ENCODE measurements at places on chromosomes 2 and 18. TPM values are rescaled to one million over a fixed set of nuclear protein-coding genes. Genes with fewer than 3 reads are reported as not detected.

Gene TRABD2A
- total RNA-seq: 5.3 TPM

DNA sequence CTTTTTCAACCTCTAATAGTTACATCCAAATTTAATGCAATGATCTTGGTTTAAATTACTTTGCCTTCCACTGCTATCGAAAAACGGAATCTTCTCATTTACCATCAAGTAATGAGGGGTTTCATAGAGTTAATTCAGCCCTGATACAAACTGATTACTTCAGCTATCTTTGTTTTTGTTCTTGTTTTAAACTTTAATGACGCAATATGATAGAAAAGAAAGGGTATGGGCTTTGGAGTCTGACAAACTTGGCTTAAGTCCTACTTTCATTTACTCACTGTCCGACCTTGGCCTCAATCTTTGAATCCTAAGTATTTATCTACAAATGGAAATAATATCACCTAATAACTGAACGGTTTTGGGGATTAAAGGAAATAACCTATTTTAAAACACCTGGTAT lies 16.1 kb downstream of the ADAM17 start:
- DNase-seq: no peak

- DNase-seq: no peak
These were observed 55.1 kb downstream of the FAM117B start for GRCh38 chr2:202689898-202690297.

Gene OR6B2
- not detected for total RNA-seq

DNA sequence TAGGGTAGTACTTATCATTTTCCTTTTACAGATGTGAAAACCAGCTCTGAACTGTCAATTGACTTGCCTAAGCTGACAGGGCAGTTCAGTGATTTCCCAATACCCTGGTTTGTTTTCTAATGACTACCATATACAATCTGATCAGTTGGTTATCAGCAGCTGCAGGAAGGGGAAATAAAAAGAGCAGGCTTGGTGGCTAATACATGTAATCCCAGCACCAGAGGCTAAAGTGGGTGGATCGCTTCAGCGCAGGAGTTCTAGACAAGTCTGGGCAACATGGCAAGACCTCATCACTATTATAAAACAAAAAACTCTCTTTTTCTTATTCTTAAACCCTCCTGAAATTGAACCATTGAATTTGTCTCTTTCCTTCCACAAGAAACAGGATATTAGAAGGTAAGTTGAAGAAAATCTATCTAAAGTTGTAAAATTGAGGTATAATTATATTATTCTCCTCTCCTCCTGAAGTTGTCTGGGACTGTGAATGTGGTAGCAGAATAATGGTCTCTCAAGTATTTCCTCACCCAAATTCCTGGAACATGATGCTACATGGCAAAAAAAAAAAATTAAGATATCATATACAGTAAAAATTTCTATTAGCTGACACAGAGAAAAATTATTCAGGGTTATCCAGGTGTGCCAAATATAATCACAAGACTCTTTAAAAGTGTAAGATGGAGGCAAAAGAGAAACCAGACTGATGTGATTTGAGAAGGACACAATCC lies 1441.6 kb downstream of the SUCLG1 start:
- DNase-seq: no peak

- DNase-seq: no peak
These were observed 39.9 kb upstream of the SP3 start for GRCh38 chr2:174004905-174005605.

- DNase-seq: peak; percentile 15
These were observed 107.4 kb downstream of the TMEM200C start for GRCh38 chr18:5787936-5788335.

Gene CKAP2L
- total RNA-seq: not detected

- no peak for DNase-seq
These were observed 175.1 kb downstream of the NCK2 start for GRCh38 chr2:105919826-105920225.

Gene FTCDNL1
- total RNA-seq: 2.6 TPM

Gene FBXO36
- 2.0 TPM for total RNA-seq

GRCh38 chr2:207933396-207934065 lies 91.8 kb downstream of the PLEKHM3 start:
- no peak for DNase-seq

Gene KCNIP3
- total RNA-seq: 2.9 TPM

Gene TXNDC2
- total RNA-seq: not detected

DNA sequence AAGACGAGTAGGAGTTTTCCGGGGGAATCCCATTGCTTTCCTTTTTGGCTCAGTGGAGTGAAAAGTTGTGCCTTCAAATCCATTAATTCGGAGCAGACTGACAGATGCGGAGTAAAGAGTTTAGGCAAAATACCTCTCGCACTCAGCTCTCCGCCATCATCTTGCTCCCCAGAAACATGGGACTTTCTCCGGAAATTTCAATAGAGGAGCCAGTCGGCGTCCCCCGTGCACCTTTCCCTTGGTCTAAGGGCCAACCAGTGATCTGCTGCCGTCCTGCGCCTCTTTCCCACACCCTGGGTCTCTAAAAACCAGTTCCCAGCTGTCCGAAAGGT lies 318 bp downstream of the TYW5 start:
- no peak for DNase-seq

Gene HOXD9
- 0.33 TPM for total RNA-seq

DNA sequence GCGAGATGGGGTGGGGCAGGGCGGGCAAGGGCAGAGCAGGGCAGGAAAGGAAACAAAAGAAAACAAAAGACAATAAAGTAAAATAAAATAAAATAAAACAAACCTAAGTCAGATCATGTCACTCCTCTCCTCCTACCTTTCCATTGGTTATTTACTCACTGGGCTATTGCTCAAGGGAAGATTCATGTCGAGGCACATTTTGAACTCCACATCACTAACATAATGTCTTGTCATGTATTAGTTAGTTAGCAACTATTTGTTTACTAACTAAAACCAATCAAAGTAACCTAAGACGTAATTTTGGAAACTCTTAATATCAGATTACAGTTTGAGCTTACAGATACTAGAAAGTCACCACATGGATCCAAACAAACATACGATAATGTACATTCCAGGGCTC lies 2.2 kb downstream of the C1D start:
- DNase-seq: no peak

- no peak for DNase-seq
These were observed 267.8 kb upstream of the EPAS1 start for GRCh38 chr2:46029332-46029811.

GRCh38 chr2:128784626-128785306 lies 466.1 kb upstream of the HS6ST1 start:
- no peak for DNase-seq

Gene HMSD
- total RNA-seq: not detected

DNA sequence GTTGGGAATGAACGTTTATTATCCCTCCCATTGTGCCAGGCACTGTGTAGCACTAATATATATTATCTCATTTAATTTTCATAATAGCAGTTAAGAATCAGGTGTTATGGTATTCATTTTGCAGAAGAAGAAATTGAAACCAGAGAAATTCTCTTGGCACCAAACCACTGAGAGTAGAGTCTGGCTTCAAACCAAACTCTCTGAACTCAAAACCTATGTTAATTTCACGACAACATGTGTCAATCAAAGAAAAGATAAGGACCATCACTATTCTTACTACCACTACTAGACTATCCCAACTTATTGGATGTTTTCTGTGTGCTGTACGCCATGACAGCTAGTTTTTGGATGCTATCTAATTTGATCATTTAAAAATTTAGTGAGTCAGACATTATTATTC lies 24.1 kb upstream of the ZEB2 start:
- no peak for DNase-seq

Gene CDH2
- total RNA-seq: 0.78 TPM

Gene PPM1G
- total RNA-seq: 49.4 TPM

Gene MYO3B
- 4.7 TPM for total RNA-seq

DNA sequence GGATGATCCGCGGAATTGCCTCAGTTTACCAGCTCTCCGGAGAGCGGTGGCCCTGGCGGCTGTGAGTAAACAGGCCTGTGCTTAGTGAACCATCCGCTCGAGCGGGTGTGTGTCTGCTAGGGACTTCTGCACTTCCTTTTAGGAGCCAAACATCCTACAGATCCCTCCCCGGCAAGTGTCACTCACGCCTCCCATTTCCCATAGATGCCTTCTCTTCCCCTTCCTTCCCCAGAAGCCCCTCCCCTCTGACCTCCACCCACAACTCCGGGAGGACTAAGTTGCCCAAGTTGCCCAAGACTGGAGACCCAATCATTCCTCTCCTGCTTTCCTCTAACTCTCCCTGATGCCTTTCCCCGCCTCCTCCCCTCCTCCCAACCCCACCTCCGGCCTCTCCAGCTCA lies 2.9 kb downstream of the C1QL2 start:
- DNase-seq: no peak

Gene DSG4
- total RNA-seq: not detected

Gene SLC5A7
- total RNA-seq: not detected

Gene DUSP19
- total RNA-seq: 2.0 TPM

- no peak for DNase-seq
These were observed 152.9 kb downstream of the ARHGAP28 start for GRCh38 chr18:6882401-6882800.

GRCh38 chr2:154386186-154386585 lies 312.3 kb upstream of the KCNJ3 start:
- DNase-seq: no peak

DNA sequence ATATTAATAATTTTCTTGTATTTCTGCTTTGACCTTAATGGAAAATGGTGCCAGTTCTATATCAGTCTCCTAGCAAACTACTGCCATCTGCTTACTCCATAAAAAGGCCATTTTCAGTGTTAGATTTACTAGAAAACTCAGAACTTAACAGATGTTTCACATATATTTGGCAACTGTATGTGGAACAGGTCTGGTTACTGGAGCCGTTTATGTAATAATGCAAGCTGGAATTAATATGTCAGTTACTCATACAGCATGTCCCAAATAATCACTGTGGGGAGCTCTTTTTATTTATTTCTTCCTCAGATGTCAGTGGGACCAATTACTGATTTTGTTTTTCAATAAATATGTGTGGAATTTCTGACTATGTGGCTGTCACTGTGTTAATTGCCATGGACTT lies 1247.6 kb downstream of the CNTNAP5 start:
- DNase-seq: no peak

Gene DNAJC5G
- total RNA-seq: 1.3 TPM

DNA sequence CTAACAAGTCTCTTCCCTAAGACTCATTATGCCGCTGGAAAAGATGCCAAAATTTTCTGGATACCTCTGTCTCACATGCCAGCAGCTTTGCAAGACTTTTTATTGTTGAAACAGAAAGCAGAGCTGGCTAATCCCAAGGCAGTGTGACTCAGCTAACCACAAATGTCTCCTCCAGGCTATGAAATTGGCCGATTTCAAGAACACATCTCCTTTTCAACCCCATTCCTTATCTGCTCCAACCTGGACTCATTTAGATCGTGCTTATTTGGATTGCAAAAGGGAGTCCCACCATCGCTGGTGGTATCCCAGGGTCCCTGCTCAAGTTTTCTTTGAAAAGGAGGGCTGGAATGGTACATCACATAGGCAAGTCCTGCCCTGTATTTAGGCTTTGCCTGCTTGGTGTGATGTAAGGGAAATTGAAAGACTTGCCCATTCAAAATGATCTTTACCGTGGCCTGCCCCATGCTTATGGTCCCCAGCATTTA lies 26.3 kb downstream of the DHRS9 start:
- no peak for DNase-seq

DNA sequence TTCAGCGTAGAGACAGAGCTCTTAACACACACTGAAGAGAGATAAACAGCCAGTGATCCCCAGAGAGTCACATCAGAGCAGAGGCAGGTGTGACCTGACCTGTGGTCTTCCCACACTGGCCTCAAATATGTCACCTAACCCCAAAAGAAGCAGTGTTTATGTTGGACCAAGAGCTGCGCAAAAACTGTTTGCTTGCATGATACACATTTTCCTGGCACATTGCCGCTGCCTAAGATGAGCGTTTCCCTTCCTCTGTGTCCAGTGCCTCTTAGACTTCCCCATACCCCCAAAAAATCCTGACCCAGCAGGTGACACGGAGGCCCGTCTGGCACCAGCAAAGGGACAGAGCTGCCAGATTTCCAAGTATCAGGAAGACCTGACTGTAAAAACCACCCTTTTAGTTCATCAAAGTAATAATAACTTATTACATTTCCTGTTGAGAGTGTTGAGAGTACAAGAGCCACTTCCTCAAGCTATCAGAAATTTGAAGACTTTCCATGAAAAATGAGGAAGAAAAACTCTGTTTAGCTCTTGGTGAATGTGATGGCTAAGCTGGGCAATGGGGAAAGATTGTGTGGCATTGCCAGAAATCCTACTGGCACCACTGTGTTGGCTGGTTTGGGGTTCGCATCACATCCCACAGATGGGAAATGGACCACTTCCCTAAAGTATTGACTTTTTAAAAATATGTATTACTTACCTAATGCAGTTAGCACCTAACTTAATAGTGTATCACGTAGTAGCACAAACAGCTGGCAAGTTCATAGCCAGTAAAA lies 6.7 kb downstream of the TNFRSF11A start:
- no peak for DNase-seq

GRCh38 chr18:6270771-6271216 lies 143.9 kb downstream of the L3MBTL4 start:
- DNase-seq: no peak

DNA sequence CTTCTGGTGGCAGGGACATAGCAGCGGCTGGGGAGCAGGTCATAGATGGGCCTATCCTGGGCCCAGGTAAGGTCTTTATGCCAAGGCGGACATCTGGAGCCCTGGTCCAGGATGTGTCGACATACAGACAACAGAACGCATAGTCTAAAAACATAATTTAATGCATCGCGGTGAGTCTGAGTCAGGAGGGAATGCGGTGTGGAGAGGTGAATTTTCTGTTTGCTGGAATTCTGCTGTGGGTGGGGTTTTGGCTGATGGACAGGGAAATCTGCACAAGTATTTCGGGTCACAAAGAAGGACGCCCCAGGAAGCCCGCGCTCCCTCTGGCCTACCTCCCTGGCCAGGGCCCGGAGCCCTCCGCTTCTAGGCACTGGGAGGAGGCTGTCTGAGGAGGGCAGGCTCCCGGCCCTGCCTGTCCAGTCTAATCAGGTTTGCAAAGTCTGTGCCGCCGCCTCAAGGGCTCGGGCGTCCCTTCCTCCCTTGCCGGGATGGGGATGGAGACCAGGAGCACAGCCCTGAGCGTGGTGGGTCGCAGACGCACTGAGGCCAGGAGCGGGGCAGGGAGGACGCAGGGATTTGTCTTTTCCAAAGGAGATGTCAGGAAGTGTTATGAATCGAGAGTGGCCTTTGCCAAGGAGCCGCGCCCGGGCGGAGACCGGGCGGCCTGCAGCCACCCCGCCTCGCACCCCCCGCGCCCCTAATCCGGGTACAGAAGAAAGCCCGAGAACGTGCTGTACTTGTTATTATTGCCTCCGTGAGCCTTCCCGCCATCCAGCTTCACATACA lies 2.3 kb downstream of the C1QL2 start:
- DNase-seq: no peak

- DNase-seq: peak; percentile 72
These were observed 106.9 kb upstream of the CD302 start for GRCh38 chr2:159904959-159905305.

DNA sequence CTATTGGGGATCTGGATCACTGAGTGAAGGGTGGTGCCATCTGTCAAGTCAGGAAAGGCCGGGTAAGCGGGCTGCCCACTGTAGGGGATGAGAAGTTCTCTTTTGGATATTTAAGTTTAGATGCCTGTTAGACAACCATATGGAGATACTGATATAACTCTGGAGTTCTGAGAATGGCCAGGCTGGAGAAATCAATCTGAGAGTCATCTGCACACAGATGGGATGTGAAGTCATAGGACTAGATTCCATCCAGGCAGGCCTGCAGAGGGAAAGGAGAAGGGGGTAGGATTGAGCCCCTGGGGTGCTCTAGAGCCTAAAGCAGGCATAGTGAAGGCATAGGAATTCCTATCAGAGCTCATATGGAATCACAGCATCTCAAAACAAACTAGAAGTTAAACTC lies 30.1 kb downstream of the SPRED2 start:
- no peak for DNase-seq
